ENCODE measurements at places on chromosomes 11 and 22.

DNA sequence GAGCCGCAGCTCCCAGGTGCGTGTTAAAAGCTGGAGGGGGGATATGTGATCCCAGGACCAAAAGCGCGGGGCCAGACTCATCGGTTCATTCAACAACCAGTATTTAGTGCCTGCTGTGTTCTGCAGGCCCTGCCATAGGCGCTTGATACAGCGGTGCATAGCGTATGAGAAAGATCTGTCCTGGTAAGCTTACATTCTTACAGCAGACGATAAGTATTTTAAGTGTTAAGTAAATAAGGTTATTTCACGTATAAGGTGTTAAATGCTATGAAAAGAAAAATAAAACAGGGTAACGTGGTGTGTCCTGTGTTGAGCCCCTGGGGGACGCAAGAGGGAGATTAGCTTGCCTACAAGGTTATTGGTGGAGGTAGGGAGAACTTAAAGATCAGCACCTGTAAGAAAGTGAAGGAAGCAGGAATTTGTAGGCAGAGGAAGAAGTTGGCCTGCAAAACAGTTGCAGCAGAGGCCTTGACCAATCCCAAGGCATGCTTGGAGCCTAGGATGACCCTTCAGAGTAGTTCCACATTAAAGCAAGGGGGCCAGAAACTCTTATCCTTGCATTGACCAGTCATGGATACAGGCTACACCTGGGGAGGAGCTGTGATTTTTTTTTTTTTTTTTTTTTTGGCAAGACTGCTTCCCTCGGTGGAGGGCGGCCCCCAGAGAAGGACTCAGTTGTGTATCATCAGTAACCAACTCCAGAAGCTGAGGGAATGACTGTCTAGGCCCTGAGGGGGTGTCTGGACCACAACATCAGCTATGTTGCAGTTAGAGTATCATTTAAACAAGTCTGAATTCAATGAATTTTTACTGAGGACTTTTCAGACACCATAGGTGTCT lies 487 bp upstream of the LIPT2 start:
- no peak for DNase-seq

DNA sequence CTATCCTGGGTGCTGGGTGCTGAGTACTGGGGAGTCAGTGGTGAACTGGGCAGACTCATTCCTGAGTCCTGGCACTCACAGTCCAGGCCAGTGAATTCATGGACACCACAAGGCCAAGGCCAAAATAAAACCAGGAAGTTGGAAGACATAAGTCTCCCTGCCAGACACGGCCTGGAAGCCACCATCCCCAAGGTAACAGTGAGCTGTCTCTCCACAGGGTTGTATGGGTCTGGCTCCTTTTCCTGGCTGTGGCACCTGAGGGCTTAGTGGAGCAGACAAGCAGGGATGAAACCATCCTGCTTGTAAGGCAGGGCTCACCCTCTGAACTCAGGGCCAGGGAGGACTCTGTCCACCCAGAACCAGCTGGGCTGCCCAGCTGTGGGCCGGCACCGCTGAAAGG lies 54.7 kb upstream of the ALX4 start:
- DNase-seq: no peak

- DNase-seq: peak; percentile 19
Measured at GRCh38 chr22:20463324-20464095, 25.9 kb upstream of the SCARF2 start.

DNA sequence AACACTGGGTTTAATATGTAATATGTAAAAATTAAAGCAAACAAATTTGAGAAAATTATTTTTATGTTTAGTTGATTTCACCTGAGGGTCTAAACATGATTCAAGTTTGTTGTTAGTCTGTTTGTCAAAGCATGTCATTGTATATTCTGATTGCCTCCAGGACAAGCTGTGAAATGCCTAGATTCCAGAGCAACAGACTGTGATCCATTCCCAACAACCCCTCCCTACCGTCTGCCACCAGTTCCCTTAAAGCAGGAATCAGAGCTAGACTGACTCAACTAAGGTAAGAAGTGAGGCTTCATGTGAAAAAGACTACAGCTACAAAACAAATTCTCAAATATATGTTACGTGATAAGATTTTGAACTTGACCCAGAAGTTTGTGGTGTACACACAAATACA lies 304.2 kb downstream of the RAB38 start:
- DNase-seq: no peak

- no peak for DNase-seq
Measured at GRCh38 chr11:88353835-88354496, 16.4 kb upstream of the CTSC start.

- no peak for DNase-seq
Measured at GRCh38 chr11:126929179-126930061, 71.2 kb downstream of the KIRREL3 start.

DNA sequence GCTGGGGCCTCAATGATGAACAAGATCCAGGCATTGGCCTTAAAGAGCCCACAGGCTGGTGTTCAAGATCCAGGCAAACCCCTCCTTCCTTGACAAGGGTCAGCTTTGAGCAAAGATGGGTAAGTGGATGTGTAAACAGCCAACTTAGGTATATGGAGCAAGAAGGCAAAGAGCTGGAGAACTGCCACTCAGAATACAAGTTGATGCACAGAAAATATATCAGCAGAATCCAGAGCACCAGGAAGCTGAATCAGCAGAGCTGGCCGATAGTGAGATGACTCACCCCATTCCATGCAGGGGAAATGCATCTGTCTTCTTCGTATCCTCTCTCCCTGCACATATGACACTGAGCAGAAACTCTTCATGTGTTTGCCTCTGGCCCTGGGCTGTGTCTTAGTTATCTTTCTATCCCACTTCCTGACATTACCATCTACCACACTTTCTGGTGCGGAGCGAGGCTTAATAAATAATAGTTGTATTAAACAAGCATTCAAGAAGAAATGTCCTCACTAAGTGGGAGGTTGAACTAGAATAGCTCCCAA lies 57.8 kb downstream of the ENDOD1 start:
- DNase-seq: no peak

DNA sequence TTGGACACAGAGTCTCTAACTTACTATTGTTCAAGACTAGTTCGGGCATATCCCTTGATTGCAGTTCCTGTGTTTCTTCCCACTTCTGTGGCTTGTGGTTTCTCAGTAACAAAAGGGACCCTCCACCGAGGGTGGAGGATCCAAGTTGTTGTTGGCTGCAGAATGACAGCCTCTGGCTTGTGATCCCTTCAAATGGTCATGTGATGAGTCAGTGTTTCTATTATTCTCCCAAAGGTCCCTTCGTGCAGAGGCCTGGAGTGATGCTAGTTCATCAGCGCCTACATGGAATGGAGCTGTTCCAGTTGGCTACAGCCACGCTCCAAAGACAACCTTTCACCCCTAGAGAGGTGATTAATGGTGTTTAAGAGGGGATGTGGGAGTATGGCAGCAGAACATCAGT lies 2.6 kb upstream of the VWCE start:
- no peak for DNase-seq

DNA sequence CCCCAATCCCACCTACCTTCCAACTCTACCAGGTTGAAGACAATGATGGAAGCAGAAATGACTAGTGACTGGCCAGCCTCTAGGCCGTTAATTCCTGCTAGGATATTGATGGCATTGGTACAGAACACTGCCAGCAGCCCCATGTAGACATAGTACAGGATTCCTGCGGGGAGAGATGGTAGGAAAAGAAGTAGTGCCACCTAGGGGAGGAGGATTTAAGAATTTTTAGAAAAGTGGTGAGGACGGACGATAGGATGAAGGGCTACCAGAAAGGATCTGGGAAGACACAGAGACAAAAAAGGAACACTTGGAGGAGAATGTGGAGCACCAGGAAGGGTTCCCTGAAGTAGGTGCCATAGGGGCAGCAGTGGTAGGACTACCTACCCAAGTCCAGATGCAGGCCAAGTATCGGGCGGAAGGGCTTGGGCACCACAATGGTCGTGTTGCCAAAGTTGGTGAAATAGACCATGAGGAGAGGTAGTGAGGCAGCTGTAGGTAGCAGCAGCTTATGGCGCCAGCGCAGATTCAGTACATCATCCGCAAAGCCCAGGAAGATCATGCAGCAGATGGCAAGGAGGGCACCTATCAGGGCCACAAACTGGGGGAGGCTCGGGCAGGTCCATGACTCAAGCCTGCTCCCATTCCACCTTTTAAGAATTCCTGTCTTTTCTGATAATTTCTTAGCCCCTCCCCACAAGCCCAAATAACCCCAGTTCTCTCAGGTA lies 1.2 kb downstream of the DPAGT1 start:
- DNase-seq: no peak

- no peak for DNase-seq
Measured at GRCh38 chr11:115712296-115712695, 208.1 kb upstream of the CADM1 start.

GRCh38 chr11:12318791-12319438 lies 58.5 kb upstream of the PARVA start:
- DNase-seq: no peak

GRCh38 chr22:50199829-50200460 lies 866 bp upstream of the SELENOO start:
- no peak for DNase-seq

- DNase-seq: no peak
Measured at GRCh38 chr22:33919391-33920196, 682 bp downstream of the LARGE1 start.

GRCh38 chr11:94533696-94534630 lies 9.8 kb upstream of the FUT4 start:
- no peak for DNase-seq

GRCh38 chr11:74634537-74634936 lies 42.2 kb downstream of the POLD3 start:
- no peak for DNase-seq

DNA sequence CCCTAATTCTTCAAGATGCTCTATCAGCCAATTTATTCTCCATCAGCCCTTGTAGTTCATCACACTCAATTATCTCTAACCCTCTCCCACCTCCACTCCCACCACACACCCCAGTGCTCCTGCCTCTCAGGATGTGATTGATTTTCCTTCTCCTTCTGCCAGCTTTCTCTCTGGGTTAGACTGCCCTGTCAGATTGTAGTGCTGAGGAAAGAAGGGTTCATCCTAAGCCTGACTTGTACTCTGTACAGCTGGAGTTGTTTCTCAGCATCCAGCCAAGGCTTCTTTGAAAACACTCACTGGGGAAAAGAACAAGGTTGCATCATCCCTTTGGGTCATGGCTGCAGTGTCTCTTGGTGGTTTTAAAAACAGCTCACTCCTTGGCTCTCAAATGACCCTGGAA lies 61.2 kb downstream of the CECR2 start:
- no peak for DNase-seq

GRCh38 chr11:119436093-119436492 lies 13.1 kb upstream of the THY1 start:
- DNase-seq: no peak

DNA sequence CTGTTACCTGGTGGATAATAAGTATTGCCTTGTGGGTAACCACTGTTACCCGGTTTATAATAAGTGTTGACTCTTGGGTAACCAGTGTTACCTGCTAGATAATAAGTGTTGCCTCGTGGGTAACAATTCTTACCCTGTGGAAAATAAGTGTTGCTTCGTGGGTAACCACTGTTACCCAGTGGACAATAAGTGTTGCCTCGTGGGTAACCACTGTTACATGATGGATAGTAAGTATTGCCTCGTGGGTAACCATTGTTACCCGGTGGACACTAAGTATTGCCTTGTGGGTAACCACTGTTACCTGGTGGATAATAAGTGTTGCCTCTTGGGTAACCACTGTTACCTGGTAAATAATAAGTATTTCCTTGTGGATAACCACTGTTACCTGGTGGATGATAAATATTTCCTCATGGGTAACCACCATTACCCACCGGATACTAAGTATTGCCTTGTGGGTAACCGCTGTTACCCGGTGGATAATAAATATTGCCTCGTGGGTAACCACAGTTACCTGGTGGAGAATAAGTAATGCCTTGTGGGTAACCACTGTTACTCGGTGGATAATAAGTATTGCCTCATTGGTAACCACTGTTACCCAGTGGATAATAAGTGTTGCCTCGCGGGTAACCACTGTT lies 8.7 kb upstream of the NXPE4 start:
- no peak for DNase-seq

DNA sequence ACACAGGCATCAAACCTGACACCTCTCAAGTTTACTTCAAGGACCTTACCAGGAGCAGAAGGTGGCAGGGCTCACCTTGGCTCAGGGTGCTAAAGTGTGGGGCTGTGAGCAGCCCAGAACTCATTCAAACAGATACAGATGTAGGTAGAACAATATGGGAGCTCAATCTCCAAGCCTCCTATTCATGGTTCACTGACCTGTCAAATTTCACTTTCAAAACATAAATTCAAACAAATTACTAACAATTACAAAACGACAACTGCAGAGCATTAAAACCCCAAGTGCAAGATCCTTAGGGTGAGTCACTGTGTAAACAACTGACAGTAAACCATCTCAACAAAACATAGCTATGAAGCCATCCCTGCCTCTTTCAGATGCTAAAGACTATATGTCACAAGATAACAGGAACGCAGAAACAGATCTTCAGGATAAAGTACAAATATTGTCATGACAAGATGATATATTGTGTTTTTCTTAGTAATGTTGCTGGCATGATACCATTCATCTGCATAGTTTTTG lies 303.5 kb upstream of the ANO3 start:
- no peak for DNase-seq

GRCh38 chr11:118079491-118079890 lies 2.6 kb downstream of the TMPRSS4 start:
- no peak for DNase-seq

DNA sequence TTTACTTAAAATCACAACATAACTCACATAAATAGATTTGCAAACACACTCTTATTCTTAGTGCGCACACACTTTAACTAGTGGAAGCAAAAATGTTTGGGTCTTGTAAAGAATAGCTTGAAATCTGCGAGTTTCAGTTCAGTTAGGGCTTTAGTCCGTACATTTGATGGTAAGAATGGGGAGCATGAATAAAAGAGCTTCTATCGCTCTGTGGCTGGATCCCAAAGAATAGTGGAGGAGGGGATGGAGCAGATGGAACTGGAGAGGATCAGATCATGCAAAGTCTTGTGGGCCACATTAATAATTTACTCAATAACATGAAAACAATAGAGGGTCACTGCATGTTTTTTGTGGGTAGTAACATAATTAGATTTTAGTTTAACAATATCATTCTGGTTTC lies 44.3 kb downstream of the DNHD1 start:
- no peak for DNase-seq

GRCh38 chr22:18012531-18012930 lies 11.8 kb downstream of the MICAL3 start:
- DNase-seq: no peak
